ENCODE measurements at places on chromosomes 5 and 9.

GRCh38 chr9:134361843-134362414 is 35.7 kb downstream of the RXRA start:
- DNase-seq: no peak

DNA sequence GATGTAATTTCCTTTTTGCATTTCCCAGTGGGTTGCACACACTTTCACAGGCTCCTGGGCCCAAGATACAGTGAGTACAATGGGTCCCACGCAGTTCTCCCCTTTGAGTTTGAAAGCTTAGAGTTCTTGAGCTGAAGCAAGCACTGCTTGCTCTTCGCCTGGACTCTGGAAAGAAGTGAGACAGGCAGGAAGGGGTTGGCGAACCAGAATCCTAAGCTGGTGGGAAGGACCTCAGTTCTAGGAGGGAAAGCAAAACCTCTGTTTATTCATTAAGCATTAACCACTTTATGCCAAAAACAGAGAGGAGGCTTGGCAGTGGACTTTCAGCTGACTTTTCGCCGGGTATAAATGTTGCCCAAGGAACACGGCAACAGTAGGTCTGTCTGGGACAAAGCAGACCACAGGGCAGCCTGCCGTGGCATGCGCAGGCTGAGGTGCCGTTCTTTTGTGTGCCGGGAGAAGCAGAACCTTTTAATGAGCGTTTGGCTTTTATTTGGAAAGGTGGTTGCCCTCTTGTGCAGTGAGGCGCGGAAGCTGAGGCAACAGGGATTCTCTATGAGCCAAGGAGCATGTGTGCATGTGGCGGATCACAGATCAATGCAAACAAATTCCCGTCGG is 239.9 kb upstream of the PANK3 start:
- no peak for DNase-seq

GRCh38 chr5:117590944-117591343 is 1016.3 kb upstream of the SEMA6A start:
- DNase-seq: no peak

- DNase-seq: no peak
These were observed 10.5 kb upstream of the ARAP3 start for GRCh38 chr5:141692533-141692888.

- no peak for DNase-seq
These were observed 396.9 kb downstream of the PDE4D start for GRCh38 chr5:59496524-59497134.

DNA sequence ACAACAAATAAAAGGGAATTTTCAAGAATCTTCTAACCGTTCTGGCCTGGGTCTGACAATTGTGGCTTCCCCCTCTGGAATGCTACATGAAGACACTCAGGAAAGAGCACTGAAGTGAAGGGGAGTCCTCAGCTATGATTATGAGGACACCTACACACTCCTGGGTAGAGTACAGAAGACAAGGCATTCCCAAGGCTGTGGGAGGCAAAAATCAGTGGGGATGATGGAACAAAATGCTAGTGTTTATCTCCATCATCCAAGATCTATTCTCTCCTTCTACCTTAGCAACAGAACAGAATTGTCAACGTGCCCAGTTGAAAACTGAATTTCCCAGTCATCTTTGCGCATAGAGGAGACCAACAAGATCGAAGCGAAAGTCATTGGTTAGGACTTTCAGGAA is 130.1 kb upstream of the LARP1 start:
- no peak for DNase-seq

- DNase-seq: no peak
These were observed 80.5 kb downstream of the FNBP1 start for GRCh38 chr9:129962451-129962864.
